ENCODE measurements at places on chromosomes 16 and 17.

- DNase-seq: no peak
Observed at GRCh38 chr17:55446581-55447205, 25.1 kb upstream of the MMD start.

DNA sequence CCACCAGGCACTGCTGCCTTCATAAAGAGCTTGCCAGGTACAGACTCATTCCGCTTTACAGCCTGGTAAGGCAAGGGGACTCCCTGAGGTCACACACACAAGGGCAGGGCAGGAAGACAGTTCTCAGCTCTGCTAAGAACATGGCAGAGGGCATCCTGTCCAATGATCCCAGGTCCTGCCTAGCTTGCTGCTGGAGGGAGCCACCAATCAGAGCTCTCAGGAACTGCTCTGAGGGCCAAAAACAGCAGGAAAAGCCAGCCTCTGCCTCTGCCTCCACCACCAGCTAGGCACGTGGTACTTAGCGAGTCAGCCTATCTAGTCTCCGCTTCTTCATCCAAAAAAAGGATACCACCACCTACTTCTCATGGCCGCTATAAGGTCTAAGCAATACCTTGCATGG is 66.1 kb downstream of the GTF3C1 start:
- DNase-seq: no peak

DNA sequence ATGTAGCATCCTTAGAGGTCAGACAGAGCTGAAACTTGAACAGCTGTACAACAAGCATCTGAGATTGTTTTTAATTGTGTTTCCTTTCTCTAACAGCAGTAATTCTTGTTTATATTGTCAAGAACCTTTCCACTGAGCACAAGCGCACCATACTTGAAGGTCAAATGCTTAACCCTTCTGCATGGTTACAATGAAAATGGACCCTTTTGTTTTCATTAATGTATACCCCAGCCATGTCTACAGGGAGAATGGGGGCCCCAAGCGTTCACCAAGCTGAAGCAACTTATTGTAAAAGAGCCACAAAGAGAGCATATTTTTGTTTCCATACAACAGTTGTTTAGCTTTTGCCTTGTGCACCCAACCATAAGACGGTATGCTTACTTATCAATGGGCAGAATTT is 210.8 kb downstream of the FTO start:
- no peak for DNase-seq

GRCh38 chr16:65285128-65286048 is 163.5 kb upstream of the CDH11 start:
- no peak for DNase-seq

GRCh38 chr17:74508156-74508555 is 23.1 kb downstream of the CD300LB start:
- DNase-seq: no peak
